ENCODE measurements at places on chromosomes 3 and 15.

DNA sequence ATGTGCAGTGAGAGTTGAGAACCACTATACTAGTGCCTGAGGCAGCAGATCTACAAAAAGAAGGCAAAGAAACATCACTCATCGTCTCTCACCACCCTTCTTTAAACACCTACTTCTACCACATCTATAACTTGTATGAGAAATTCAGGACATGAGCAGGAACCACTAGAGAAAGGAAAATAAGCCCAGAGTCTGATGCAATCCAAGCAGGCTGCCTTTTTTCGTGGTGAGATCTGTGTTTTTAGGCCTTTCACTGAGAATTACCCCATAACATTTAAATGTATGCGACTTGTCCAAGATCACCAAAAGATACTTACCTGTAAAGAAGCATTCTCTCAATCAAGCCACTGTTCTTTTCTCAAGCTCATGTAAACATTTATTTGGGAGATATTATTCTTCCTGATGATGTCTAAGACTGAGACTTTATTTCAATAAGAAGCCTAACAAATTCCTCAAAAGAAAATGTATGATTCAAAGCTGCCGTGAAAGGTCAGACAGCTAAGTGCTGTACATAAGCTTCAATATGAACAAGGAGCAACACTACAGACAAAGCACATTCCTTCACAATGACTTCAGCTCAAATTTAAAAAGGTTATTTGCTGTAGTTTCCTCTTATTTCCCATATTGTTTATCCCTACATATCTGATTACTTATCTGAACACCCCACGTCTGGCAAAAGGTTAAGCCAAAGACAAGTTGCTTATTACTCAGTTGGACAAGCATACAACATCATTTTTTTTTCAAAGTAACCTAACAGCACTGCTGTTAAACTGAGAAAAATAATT, 16.5 kb downstream of the SPICE1 start:
- no peak for DNase-seq

- peak; percentile 16 for DNase-seq
Observed at GRCh38 chr15:75452364-75452864, 924 bp upstream of the SIN3A start.

- DNase-seq = no peak
Observed at GRCh38 chr15:84840741-84841429, 23.7 kb downstream of the ALPK3 start.

DNA sequence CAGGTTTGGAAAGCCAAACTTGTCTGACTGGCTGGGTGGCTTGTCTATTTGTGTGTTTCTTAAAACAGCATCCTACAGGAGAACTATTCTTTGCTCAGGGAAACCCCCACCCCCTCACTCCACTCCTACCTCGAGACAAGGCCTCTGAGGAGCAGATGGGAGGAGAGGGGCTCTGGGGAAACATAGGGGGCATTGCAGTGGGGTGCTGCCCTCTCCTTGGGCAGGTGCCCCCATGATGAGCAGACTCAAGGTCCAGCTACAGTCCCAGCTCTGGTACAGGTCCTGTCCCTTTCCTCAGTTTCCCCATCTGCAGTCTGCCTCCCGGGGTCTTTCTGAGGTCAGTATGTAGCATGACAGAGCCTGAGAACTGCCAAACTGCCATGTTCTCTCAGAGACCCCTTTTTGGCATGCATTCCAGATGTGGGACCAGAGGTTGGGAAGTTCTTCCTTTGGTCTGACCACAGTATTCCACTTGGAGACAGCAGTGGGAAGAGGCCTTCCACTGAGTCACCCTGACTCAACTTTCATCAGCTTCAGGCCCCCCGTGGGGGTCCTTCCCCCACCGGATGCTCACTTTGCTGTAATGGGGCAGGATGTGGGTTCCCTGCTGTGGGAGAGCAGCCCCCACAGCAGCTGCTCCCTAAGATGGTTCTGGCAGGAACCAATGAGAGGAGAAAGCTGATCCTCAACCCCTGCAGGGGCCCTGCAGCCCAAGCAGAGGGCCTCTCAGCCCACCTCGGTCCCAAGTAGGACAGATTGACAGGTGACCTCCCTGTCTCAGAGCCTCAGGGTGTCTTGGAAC, 32.3 kb upstream of the CYP11A1 start:
- DNase-seq = no peak

- DNase-seq = no peak
Observed at GRCh38 chr3:112472691-112473090, 26.6 kb downstream of the BTLA start.

DNA sequence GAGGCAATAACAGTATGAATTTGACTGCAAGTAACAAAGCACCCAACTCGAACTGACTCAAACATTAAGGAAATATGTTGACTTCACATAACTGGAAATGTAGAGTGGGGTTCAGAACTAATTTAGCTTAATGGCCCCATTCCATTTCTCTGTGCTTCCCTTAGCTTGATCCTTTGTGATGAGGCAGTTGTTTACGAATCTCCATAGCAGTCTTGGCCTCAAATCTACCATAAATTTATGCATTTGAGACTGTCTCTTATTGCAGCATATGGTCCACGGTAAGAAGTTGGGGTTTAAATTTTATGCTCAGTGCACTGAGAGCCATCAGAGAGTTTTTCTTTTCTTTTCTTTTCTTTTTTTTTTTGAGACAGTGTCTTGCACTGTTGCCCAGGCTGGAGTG, 148.7 kb upstream of the POU1F1 start:
- DNase-seq = no peak

DNA sequence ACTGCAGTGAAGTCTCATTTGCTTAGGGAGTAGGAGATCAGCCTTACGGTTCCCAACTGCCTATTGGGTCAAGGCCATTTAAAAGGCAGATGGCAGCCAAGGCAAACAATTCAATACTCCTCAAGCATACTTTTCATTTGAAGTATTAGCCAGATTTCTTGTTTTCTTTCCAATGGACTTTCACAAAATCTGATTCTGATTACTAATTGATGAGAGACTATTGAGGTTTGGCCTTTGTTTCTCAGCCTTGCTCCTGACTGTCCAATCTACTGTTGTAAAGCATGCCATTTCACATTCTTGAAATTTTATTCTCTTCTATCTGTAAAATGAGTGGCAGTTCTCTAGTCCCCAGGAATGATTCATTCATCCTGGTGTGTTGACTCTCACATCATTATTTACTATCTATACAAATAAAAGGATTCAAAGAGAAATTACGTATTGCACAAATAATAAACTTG, 166.2 kb upstream of the TGFBR2 start:
- DNase-seq = no peak

DNA sequence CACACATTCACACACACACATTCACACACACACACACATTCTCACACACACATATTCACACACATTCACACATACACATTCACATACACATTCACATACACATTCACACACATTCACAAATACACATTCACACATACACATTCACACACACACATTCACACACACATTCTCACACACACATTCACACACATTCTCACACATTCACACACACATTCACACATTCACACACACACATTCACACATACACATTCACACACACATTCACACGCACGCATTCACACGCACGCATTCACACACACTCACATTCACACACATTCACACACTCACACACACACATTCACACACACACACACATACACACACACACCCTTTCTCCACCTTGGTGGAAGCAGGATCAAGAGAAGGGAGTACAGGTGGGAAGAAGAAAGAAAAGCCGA, 5.7 kb upstream of the HAPLN3 start:
- no peak for DNase-seq

DNA sequence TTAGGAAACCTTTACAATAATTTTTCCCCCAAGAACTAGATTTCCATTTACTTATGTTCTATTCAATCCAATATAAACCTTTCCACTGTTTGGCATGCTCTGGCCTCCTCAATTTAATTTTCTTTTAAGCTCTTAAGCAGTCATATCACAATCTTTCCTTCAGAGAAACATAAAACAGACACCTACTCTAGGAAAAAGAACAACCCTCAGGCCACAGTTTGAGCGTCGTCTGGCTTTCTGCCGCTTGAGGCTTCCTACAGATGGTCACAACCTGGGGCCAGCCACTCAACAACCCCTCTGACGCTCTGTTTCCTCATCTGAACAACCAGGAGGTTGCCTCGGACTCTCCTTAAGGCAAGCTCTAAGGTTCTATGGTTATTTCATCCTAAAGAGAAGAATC, 143.3 kb downstream of the ADAMTS17 start:
- DNase-seq = no peak
